GM04504 (cell line): ENCODE measurements at places on chromosomes 3 and 15.

DNA sequence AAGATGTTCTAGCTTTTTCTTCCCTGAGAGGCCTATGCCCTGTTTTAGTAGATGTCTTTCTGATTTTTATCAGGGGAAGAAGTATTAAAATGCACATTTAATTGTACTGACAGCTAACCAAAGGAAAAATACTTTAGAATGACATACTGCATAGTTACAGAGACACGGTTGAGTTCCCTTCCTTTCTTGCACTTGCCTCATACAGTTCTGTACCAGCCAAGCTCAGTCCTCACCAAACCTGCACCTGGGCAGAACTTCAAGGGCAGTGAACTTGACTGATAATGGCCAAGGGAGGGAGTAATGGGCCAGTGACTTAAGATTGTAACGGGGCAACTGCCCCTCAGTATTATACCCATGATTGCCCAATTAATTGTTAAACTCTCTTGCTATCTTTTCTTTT, 34.1 kb upstream of the RASGRP1 start:
- DNase-seq: no peak

- no peak for DNase-seq
Measured at GRCh38 chr15:48962662-48963523, 826 bp downstream of the SHC4 start.

- peak; percentile 88 for DNase-seq
Measured at GRCh38 chr15:56040081-56041035, 46.9 kb upstream of the NEDD4 start.

- peak; percentile 74 for DNase-seq
Measured at GRCh38 chr15:89828281-89829145, 13.9 kb upstream of the ANPEP start.

GRCh38 chr15:46773016-46773415, 944.3 kb upstream of the SEMA6D start:
- no peak for DNase-seq

GRCh38 chr3:43372007-43372740, 85.8 kb downstream of the SNRK start:
- no peak for DNase-seq

GRCh38 chr15:29322415-29322814, 52.8 kb upstream of the NSMCE3 start:
- DNase-seq: no peak

DNA sequence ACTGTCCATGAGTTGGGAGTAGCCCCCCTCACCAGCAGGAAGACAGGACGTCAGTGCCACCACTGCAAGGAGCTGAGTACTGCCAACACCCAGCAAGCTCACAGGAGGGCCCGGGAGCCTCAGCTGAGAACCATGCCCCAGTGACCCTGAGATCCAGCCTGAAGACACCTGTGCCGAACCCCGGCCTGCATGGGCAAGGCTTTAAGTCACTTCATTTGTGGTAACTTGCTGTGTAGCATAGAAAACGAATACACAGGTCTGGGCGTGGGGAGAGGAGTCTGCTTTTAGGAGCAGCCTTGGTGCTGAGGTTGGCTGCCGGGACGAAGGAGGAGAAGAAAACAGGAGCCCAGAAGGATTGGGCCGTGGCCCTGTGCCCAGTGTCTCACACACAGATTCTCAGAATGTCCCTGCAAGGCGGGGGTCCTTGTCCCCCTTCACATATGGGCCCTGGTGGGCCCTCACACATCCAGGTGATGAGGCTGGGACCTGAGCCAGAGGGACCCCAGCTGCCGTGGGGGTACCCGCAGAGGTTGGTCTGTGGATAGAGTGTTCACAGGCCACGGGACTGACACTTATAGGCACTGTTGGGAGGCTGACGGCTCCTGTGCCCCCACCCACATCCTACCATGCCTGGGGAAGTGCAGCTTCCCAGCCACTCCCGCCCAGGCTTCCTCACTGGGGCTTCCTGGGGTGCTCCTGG, 85.3 kb downstream of the PLXNA1 start:
- no peak for DNase-seq

DNA sequence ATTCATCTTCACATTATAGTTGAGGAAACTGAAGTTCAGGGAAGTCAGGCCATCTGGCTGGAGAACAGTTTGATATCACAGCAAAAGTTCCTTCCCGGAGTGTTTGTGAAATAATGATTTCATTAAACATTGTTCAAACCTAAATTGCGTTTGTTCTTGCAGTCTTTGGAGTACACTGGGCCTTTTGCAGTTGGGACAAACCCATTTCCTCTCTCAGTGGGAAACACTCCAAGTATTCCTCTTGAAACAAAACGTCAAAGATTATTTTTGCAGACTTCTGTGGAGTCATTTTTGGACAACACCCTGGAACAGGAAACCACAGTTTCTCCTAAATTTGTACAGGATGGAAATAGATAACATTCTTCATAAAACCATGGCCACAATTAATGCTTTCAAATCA, 287.5 kb downstream of the PTPRG start:
- peak; percentile 67 for DNase-seq

DNA sequence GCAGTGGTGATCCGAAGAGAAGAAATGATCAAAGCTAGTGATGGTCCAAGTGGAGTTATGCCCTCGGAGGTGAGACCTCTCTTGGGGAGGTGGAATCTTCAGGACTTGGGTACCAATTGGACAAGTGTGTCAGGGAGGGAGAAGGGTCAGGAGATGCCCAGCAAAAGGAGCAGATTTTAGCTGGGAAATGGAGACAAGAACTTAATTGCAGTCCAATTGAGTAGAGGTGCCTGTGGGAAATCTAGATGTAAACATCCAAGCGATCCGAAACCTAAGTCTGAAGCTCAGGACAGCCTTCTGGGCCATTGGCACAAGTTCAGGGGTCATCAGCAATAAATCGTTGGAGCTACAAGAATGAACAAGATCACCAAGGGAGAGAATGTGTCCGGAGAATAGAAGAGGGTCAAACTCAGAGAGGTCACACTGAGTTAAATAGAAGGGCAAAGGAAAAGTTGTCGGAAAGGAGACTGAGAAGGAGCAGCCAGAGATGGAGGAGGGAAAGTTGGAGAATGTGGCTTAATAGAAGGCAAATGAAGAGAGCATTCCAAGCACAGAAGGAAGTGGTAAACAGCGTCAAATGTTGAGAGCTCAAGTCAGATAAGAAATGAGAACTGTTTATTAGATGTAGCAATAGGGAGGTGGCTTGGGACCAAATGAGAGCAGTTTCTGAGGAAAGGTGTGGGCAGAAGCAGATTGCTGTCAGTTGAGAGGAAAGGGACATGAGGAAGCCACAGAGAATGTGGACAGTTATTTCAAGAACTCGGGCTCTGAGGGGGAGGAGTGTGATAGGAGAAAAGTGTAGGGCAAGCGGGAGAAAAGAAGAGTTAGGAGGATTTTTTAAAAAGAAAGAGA, 64.2 kb upstream of the FNDC3B start:
- no peak for DNase-seq

GRCh38 chr3:123342631-123343080, 106.2 kb downstream of the ADCY5 start:
- no peak for DNase-seq

DNA sequence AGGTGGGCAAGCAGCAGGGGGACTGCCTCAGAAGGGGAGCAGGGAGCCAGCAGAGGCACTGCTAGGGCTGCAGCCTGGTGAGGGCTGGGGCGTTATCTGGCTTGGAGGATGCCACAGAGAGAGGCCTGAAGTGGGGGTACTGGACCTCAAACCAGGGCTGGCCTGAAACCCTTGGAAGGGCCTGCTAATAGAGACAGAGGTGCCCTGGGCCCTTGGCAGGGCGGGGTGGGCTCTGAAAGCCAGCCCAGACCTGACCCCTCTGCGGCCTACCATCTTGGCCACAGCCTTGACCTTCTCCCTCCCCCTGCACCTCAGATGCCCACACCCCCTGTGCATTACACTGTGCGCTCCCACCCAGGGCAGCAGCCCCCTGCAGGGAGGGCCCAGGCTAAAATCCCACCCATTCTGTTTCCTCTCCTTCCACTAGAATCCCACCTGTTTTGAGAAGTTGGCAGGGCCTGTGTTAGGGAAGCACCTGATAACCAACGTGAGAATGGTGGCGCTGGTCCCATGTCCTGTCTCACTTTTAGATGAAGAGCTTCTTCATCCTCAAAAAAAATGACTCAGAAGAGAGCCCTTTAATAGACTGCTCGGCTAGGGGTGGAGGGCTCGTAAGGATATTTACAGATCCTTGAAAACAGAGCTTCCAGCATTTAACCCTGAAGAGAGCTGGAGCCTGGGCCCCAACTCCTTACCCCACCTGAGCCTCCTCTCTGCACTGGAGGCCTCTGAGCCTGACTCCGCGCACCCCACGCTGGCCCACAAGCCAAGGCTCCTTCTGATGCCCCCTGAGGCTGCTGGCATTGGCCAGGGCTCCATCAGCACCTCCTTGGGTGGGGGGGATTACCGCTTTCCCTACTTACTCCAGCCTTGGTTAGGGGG, 29.8 kb downstream of the LOXL1 start:
- DNase-seq: no peak

DNA sequence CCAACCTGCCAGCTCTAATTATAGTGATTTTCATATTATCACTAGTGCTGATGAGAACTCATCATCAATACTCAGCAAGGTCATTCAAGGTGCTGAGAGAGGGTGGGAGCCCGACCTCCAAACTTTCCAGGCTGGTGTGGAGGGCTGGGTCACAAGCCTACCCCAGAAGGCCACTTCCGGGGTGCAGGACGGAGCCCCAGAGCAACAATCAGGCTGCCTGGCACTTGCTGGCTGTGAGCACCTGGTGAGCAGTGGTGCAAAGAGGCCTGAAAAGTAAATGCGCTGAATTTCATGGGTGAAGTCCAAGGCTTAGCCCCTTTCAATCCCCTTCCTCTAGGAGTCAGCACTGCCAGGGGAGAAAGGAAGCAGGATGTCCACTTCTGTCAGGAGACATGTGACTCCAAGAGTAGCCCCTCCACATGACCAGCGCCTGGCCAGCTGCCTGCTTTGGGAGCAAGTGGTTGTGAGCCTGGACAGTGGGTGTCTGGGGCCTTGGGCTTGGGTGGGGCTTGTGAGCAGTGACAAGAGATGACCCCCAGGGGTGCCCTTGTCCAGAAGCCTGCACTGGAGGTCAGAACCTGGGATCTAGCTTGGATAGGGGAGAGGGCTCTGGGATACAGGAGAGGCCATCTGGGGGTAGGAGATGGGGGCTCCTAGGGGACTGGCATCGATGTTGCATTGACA, 165.0 kb upstream of the TLE3 start:
- DNase-seq: no peak

DNA sequence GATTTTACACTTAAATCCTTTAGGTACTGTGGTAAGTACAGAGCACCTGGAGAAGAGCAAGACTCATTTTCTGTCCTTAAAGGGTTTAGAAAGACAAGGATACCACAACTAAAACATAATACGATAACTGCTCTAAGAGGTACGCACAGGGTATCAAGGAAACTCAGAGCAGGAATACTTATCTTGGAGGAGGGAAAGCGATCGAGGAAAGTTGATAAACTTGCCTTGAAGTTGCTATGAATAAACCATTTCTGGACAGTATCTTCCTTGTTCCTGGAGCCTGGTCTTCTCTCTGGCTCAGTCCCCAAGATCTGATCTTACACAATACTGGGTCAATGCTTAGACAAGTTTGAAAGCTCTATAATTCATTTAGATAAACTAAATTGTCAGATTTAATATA, 17.6 kb upstream of the GATM start:
- no peak for DNase-seq

- DNase-seq: no peak
Measured at GRCh38 chr3:42746455-42747450, 26.3 kb downstream of the CCDC13 start.

GRCh38 chr3:159654183-159655134, 334.2 kb upstream of the IL12A start:
- no peak for DNase-seq

DNA sequence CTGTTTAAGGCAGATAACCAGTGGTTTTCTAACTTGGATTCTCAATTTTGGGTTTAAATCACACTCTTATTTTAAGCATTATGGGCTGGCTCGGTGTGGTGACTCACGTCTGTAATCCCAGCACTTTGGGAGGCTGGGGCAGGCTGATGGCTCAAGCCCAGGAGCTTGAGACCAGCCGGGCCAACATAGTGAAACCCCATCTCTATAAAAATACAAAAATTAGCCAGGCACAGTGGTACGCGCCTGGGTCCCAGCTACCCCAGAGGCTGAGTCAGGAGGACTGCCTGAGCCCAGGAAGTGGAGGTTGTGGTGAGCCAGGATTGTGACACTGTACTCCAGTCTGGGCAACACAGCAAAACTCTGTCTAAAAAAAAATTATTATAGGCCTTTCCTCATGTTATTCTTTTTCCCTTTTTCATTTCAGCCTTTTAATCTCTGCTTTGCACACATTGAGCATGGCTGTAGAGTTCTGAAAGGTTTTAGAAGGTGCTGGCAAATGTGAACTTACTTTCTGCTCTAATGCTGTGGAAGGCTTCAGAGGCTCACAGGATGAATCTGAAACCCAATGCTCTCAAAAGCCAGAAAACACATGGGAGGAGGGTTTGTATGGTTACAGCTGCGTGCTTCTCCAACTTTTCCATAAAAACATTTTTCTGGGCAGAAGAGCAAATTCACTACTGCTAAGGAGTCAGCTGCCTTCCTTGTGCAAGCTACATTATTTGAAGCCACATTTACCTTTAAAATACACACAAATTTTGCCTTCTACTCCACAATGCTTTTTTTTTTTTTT, 32.5 kb downstream of the CHAC1 start:
- DNase-seq: no peak

DNA sequence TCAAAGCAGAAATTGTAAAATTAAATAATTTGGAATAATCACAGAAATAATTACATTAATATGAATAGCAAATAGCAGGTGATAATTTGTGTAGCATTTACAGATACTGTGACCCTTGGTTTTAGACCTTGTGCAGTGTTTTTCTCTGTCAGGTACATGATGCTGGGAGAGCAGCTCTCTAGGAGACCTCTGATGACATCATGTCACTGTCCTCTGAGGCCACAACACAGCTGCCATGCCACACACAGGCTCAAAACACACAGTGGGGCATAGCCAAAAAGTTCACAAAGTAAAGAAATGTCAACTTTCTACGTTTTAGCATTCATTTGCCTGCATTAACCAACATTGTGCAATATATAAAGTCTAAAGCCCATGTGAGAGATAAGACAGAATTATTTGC, 71.8 kb upstream of the ZBTB20 start:
- DNase-seq: no peak

GRCh38 chr3:43000387-43000786, 21.3 kb downstream of the GASK1A start:
- no peak for DNase-seq

- no peak for DNase-seq
Measured at GRCh38 chr3:160796813-160797164, 40.8 kb downstream of the PPM1L start.

GRCh38 chr3:153513236-153513635, 351.2 kb downstream of the RAP2B start:
- no peak for DNase-seq

DNA sequence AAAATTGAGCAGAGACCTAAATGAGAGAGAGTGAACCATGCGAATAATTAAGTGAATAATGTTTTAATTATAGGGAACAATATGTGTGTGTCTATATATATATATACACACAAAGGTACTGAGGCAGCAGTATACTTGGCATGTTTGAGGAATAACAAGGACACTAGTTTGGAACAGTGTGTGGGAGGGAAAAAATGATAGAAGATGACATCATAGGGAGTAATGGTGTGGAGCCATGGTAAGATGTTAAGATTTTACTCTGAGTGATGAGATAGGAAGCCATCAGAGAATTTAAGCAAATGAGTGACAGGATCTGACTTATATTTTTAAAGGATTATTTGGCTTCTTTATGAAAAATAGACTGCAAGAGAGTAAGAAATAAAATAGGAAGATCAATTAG, 29.1 kb downstream of the DTWD1 start:
- DNase-seq: no peak

- DNase-seq: no peak
Measured at GRCh38 chr3:152071924-152072323, 196.8 kb upstream of the MBNL1 start.
